GM12891 (cell line): ENCODE measurements at places on chromosomes 4 and X.

DNA sequence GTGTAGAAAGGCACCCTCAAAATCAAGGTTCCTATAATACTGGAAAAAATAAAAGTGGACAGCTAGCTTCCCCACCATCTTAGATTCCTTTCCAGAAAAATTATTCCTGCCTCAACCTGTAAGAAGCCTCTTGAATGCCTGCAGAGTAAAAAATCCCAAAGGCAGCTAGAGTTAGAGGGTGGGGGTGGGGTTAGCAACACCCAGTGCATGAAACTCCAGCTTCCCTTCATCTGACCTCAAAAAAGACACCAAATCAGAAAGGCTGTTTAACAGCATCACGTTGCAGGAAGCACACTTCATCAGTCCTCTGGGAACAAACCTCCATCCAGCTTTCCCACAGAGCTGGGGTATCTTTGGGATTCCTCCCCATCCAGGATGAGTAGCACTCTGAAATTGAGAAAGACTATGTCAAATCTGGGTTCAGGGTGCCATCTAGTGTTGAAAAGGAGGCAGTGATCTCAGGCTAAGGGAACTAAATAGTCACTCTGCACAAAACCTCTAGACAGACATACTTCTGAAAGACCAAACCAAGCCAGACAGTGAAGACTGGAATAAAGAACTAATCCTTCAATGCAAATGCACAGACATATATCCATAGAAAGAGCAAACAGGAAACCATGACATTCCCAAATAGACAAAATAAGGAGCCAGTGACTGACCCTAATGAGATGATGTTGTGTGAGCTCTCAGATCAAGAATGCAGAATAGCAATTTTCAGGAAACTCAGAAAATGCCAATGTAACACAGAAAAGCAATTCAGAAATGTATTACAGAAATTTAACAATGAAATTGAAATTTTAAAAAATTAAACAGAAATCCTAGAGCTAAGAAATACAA lies 97.9 kb downstream of the ARHGEF9 start:
- no peak for DNase-seq

DNA sequence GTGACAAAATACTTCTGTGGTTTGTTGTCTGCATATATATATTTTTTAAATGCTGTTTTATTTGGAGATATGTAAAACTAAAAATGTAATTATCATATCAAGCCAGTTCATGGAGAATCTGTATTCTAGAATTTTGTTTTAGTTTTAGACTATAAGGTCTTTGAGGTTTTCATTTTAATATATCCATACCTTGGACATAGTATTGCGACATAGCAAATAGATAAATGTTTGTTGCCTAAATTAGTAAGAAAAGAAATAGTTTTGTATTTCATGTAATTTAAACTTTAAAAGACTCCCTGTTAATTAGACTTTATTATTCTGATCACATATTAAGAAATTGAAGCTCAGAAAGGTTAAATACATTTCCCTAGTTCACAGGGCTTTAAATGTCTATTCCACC lies 472.9 kb downstream of the GBA3 start:
- DNase-seq: no peak

DNA sequence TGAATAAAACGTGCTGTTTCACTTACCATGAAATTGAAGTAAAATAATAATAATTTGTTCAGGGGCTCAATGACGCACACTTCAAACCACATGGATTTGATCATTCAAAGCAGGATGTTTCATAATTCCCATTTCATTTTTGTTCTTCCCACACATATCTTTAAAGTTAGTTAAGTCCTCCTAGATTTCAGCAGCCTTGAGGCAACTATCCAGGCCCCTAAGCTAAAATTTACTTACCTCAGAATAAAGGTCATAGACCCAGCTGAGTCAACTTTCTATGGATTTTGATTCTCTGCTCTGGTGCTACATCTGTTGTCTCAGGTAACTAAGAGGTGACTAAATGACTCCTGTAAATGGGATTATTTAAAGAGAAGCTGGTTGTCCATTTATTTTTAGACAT lies 25.0 kb downstream of the GPR174 start:
- DNase-seq: no peak

DNA sequence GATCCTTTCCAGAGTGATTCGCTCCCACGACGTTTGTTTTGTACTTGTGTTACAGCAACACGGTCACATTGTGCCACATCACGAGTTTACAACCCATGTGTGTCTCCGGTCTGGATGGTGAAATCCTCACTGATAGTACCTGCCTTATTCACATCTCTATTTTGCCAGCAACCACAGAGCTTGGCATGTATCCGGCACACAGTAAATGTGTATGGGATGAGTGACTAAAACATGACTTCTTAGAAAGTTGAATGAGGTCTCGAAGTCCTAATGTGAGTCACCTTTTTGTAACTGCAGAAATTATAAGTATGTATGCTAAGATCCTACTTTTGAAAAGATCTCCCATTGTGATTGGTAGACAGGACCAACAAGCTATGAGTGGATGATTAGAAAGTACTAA lies 7.5 kb downstream of the STOX2 start:
- DNase-seq: no peak

DNA sequence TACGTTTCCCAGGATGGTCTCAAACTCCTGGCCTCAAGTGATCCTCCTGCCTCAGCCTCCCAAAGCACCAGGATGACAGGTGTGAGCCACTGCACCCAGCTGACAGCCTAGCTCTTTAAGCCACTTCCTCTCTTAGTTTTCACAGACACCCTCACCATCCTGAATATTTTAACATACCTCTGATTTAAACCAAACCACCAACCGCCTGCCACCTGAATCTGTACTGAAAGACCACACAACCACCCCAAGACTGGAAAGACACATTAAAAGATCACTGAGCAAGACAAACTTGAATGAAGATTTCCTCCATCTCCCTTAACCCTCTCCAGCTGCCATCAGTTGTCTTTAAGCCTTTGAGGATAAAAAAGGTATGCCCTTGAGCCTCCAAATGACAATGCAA lies 110.6 kb downstream of the SH3KBP1 start:
- DNase-seq: no peak

DNA sequence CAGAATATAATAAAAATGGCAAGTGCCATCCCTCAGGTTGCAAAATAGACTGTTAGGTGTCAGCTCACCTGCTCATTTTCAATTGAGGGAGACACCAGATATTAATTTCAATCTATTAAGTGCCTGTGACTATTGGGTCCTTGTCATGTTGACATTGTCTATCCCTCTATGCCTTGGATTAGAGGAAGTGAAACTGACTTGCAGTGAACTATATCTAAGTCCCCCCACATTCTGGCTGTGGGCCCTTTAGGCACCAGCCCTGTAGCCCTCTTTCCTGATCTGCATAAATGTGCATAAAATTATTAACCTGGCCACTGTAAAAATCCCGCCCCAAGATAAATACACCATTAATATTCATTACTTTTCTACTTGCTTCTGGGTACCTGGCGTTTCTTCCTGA lies 293.0 kb upstream of the CLNK start:
- no peak for DNase-seq

DNA sequence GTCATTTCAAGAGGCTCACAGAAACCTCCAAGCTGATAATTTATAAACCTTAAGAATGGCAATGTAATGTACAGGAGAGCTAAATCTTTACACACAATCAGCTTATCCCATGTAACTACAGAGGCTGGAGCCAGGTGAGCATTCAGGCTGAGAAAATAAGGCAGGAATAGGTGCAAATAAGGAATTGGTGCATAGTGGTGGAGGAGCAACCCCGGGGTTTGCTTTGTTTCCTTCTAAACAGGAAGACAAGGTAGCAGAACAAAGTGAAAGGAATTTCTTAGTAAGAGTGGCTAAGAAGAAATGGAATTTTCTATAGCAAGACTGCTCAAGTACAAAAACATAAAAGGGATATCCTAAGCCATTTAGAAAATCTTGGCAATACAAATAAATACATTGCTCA lies 82.4 kb downstream of the NR3C2 start:
- DNase-seq: no peak

GRCh38 chrX:105515561-105515960 lies 295.1 kb upstream of the TEX13A start:
- no peak for DNase-seq

- no peak for DNase-seq
Observed at GRCh38 chr4:90001023-90001422, 106.4 kb downstream of the MMRN1 start.

- DNase-seq: peak; percentile 32
Observed at GRCh38 chr4:186587416-186588018, 32.1 kb upstream of the MTNR1A start.

- DNase-seq: no peak
Observed at GRCh38 chr4:74056858-74057562, 18.5 kb upstream of the CXCL3 start.

DNA sequence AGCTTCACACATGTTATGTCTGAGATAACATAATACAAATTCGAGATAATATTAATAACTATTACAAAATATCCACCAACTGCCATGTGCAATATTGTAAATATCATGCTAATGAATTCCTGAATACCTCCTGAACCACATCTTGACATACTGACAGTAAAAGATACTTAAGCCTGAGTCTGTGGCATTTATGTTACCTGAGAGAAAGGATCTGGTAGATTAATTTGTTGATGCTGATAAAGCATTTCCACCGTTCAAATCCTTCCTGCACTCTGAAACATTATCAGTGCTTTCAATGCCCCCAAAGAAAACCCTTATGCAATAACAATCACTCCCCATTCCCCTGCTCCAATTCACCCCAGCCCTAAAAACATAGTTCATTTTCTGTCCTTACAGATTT lies 38.8 kb upstream of the ADGRA3 start:
- DNase-seq: no peak

DNA sequence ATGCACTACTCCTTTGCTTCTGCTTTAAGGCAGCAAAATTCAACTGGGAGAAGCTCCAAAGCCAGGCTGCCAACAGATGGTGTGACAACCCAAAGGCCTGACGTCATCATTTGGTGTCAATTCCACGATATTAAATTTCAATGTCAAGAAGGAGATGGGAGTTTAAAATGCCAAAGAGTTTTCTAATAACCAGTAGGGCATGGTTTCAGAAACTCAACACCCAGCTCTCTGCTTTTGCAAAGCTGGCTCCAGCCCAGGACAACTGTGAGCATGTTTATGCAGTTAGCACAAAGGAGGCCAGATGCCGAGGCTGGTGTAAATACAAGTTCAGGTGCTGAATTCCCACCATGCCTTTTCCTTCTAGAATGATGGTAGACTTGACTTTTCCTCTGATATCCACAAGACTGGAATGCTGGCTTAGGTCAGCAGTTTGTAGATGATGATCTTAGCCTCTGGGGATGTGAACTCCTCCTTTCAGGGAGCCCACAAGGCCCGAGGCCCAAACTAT lies 67.3 kb downstream of the AFAP1 start:
- no peak for DNase-seq

DNA sequence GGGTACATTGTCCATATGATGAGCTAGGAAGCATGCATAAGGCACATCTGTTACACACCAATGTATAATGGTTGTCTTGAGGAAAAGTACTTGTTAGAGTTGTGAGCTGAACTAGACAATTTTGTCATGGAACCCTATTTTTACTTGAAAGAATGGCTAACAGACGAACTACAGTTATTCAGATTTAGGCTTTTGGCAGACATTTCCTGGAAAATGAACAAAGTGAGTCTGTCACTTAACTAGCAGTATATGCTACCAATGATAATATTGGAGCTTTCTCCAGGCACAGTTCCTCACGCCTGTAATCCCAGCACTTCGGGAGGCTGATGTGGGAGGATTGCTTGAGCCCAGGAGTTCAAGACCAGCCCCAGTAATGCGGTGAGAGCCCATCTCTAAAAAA lies 61.9 kb upstream of the SLC25A43 start:
- DNase-seq: no peak

GRCh38 chrX:109360301-109360700 lies 121.6 kb downstream of the GUCY2F start:
- no peak for DNase-seq

DNA sequence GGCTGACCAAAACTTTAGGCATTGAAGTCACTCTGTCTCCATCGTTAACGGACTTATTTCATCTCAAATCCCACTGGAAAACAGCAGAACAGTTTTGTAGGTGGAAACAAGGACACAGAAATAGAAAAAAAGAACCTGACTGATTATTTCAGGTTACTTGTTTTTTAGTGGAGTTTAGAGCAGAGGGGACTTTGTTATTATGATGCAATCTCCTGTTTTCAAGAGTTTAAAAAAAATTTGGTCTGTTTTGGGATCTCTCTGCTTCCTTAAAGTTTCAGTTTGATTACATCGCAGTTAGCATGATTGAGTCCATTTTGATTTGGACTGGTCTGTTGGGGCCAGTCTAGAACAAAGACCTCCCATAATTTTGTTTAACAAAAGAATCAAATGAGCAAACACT lies 13.6 kb downstream of the PROM1 start:
- DNase-seq: no peak

DNA sequence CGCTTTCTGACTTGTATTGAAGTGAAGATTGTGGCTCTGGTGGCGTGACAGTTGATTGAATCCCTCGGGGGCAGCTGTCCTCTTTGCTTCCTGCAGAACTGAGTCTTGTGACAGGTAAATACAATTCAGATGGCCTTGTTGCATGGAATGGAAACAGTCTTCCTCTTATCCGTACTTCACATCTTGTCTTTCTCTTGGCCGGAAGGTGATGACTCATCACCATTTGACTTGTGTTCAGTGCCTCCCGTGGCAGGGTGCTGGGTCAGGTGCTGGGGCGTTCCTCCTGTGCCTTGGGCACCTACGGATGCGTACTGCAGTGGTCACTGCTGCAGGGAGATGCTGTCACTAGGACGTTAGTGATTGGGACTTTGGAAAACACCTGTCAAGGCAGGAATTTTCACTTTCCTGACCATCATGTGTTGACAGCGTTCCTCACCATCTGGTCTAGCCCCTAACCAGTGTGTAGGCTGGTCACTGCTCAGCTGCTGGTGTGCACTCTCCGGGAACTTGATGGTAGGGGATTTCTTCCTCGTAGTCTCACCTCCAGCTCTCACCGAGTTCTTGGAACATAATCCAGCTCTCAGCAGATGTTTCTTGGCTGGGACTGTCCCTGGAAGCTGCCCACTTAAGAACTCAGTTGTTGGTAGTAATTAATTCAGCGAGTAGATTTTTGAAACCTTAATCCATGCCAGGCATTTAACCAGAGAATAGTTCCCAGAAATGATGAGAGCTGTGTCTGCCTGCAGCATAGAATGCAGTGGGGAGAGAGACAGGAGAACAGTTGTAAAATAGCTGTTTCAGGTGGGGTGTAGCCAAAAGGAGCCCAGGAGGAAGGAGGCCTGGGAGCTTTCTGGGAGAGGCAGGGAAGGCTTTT lies 7.2 kb downstream of the TBC1D14 start:
- DNase-seq: no peak

- no peak for DNase-seq
Observed at GRCh38 chr4:112002248-112002661, 143.0 kb upstream of the FAM241A start.

GRCh38 chrX:53347948-53348347 lies 66.6 kb upstream of the IQSEC2 start:
- DNase-seq: no peak

GRCh38 chr4:181264893-181265292 lies 978.3 kb upstream of the TENM3 start:
- no peak for DNase-seq

GRCh38 chrX:3520982-3521381 lies 174.5 kb upstream of the MXRA5 start:
- DNase-seq: no peak

- DNase-seq: no peak
Observed at GRCh38 chr4:82138374-82138773, 235.4 kb downstream of the HNRNPD start.
